ENCODE measurements at places on chromosomes 16 and 17.

- peaks cover 39% of the 10 kb centered on the region for H3K36me3 ChIP-seq
- peaks cover 36% of the 10 kb centered on the region for H3K4me1 ChIP-seq
- H3K27ac ChIP-seq = peak overlapping the region; percentile 71
- DNase-seq = no peak
Observed at GRCh38 chr16:4537376-4538343, 913 bp downstream of the CDIP1 start.

DNA sequence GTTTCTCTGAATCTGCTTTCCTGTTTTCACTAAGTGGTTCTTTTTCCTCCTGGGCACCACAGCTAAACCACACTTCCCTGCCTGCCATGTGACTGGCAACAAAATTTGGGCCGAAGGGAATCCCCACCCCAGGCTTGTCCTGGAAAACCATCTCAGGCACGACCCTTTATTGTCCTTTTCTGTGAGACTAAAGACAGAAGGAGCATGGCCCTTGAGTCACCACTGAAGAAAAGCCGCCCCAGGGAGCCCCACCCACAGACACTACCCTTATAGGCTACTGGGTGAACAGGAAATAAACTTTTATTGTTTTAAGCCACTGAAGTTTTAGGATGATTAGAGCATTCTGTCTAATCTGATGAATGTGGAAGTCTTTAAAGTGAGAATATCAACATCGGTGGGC, 88.6 kb upstream of the BRD7 start:
- H3K4me1 ChIP-seq = peaks cover 8% of the 10 kb centered on the region
- no peak overlapping the region for H3K4me3 ChIP-seq
- peaks cover 3% of the 10 kb centered on the region for H3K27me3 ChIP-seq

- H3K4me1 ChIP-seq = peaks cover 71% of the 10 kb centered on the region
- H3K4me3 ChIP-seq = peak overlapping the region; percentile 20
- no peaks in the 10 kb centered on the region for H3K27me3 ChIP-seq
- peak overlapping the region; percentile 95 for H3K27ac ChIP-seq
Observed at GRCh38 chr17:17749921-17750320, 68.7 kb downstream of the RAI1 start.

DNA sequence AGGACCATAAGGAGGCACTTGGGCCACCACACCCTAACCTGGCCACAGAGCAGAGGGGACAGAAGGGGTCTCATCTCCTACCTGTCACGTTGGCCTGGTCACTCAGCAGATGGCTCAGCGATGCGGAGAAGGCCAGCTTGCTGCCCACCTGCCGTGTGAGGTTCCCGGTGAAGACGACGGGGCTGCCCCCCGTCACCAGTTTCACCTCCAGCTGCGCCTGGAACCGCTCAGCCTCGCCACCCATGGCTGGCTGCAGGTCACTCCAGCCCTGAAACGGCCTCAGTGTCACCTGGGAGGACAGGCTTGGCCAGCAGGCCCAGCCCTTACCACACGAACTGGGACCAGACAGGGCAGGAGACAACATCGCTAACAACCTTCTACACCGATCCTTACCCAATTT, 116.8 kb downstream of the RMI2 start:
- no peak overlapping the region for H3K27ac ChIP-seq
- no peak overlapping the region for H3K4me3 ChIP-seq
- no peaks in the 10 kb centered on the region for H3K36me3 ChIP-seq
- no peaks in the 10 kb centered on the region for H3K4me1 ChIP-seq

DNA sequence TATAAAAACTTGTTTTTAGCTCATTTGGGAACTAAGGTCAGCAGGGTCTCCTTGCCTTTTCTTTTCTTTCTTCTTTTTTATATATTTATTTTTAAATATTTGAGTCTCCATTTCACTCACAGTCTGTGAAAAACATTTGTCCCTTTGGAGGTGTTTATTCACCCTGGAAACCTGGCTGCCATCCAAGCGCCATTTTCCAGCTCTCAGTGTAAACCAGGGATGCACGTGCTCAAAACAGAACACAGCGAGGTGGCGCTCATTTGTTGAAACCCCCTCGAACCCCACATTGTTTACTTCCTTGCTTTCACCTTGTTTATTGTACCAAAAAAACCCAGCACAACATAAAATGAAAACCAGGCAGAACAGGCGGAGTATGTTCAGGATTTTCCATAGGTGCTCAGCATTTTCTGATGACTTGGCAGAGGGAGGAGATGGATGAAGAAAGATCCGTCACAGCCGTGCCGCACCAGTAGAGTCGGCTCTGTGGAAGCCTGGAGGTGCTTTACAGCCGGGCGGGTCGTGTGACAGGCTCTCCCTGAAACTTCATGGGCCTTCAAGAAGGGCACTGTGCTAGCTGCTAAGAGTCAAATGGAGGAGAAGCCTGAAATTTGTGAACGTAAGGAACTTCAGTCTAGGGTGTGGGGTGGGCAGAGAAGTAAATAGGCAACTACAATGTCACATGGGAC, 284.4 kb downstream of the FOXL1 start:
- no peak overlapping the region for H3K4me3 ChIP-seq
- DNase-seq = no peak
- no peak overlapping the region for H3K27ac ChIP-seq
- no peaks in the 10 kb centered on the region for H3K4me1 ChIP-seq

DNA sequence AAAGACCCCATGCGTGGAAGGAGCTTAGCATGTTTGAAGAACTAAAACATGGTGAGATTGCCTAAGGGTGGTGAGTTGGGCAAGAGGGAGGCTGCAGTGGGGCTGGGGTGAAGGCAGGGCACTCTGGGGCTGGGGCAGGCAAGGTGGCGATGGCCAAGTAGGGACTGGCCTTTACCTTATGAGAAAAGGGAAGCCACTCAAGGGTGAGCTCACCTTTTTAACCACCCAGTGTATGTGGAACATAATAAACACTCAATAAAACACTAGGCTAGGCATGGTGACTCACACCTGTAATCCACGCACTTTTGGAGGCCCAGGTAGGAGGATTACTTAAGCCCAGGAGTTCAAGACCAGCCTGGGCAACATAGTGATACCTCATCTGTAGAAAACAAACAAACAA, 37.7 kb downstream of the LYRM9 start:
- no peak overlapping the region for H3K4me3 ChIP-seq
- peaks cover 11% of the 10 kb centered on the region for H3K4me1 ChIP-seq
- H3K36me3 ChIP-seq = no peaks in the 10 kb centered on the region
- H3K27me3 ChIP-seq = peaks cover 14% of the 10 kb centered on the region
- H3K27ac ChIP-seq = no peak overlapping the region
- no peak for DNase-seq

DNA sequence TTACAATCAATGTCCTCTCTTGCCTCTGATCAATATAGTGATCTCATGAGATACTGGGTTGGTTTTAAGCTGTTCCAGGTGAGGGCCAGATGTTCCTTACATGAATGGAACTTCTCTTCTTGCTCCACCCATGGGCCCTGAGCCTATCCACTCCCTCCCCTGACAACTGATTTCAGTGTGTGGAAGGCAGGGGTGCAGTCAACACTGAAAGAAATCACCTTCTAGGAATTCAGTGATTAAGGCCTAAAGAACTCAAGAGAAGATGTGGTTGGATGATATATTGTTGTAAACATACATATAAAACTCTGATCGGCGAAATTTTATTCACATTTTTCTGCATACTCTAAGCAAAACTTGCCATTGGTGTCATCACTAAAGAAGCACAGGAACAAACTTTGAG, 6.7 kb upstream of the GOSR2 start:
- no peak overlapping the region for H3K27ac ChIP-seq
- H3K4me1 ChIP-seq = no peaks in the 10 kb centered on the region
- H3K4me3 ChIP-seq = no peak overlapping the region
- no peaks in the 10 kb centered on the region for H3K27me3 ChIP-seq

DNA sequence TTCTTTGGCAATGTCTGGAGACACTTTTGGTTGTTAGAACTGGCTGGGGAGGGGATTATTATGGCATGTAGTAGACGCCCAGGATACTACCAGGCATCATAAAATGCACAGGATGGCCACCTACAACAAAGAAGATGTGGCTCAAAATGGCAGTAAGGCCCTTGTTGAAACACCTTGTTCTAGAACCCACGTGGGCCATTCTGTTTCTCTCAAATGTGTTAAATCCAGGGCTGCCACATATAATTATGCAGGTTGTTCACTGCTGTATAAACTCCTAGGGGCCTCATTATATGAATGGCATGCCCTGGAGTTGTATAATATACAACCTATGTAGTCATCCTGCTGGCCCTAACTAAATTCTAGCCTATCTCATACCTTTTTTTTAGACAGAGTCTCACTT, 123.5 kb upstream of the HAS3 start:
- H3K4me1 ChIP-seq = no peaks in the 10 kb centered on the region
- no peak for DNase-seq
- H3K4me3 ChIP-seq = no peak overlapping the region

DNA sequence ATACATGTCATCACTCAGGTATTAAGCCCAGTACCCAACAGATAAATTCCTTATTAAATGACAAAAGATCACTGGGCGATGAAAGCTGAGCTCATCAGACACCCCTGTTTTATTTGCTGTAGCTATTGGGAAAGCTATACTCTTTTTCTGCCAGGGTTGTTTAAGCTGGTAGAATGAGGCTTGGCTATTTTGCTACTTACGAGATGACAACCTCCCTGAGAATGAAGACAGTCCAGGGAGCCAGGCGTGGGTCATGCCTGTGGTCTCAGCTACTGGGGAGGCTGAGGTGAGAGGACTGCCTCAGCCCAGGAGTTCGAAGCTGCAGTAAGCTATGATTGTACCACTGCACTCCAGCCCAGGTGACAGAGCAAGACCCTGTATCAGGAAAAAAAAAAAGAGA, 4.3 kb upstream of the SH2B1 start:
- no peak overlapping the region for H3K4me3 ChIP-seq
- peaks cover 13% of the 10 kb centered on the region for H3K4me1 ChIP-seq
- no peak for DNase-seq
- no peaks in the 10 kb centered on the region for H3K27me3 ChIP-seq
- peaks cover 6% of the 10 kb centered on the region for H3K36me3 ChIP-seq

- H3K4me1 ChIP-seq = no peaks in the 10 kb centered on the region
- H3K27ac ChIP-seq = no peak overlapping the region
- DNase-seq = no peak
- H3K36me3 ChIP-seq = no peaks in the 10 kb centered on the region
Observed at GRCh38 chr16:65598621-65599020, 476.8 kb upstream of the CDH11 start.

DNA sequence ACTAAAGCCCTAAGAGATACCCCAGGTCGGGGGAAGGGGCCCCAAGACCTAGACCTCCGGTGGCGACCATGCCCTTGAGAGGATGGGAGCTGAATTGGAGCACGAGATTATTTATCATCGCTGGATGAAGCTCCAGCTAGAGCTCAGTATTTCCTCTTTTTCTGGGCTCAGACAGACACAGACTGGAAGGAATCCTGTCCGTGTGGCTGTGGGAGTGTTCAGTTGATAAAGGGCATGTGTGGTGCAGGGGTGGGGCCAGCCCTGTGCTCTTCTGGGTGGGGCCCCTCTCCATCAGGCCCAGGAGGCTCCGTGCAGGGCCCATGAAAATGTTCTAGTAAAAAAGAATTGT, 6.3 kb upstream of the CBX4 start:
- no peak overlapping the region for H3K27ac ChIP-seq
- H3K36me3 ChIP-seq = no peaks in the 10 kb centered on the region
- peaks cover 46% of the 10 kb centered on the region for H3K27me3 ChIP-seq

GRCh38 chr16:11079652-11080187, 135.4 kb downstream of the CLEC16A start:
- H3K36me3 ChIP-seq = peaks cover 60% of the 10 kb centered on the region
- DNase-seq = no peak
- H3K4me1 ChIP-seq = peaks cover 98% of the 10 kb centered on the region
- no peaks in the 10 kb centered on the region for H3K27me3 ChIP-seq

- no peak overlapping the region for H3K27ac ChIP-seq
- H3K4me3 ChIP-seq = no peak overlapping the region
- no peaks in the 10 kb centered on the region for H3K4me1 ChIP-seq
- H3K36me3 ChIP-seq = peaks cover 19% of the 10 kb centered on the region
- H3K27me3 ChIP-seq = no peaks in the 10 kb centered on the region
- no peak for DNase-seq
Observed at GRCh38 chr17:17134051-17134956, 71.8 kb downstream of the PLD6 start.

DNA sequence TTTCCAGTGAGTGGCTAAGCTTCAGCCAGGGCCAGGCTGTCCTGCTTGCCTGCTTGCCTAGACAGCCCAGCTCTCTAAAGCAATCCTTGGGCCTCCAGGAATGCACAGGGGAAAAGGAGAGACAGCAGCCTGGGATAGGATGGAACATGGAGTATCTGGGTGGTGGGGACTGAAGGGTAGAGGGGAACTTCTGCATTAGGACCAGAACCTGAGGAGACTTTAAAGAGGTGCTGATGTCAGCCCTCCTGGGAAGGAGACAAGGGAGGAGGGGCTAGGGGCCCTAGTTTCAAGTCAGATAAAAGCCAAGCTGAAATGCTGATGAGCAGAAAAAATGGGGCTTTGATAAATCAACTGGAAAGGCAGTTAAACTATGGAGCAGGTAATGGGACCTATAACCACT, 1.8 kb downstream of the HOXB7 start:
- no peak for DNase-seq
- peaks cover 3% of the 10 kb centered on the region for H3K36me3 ChIP-seq
- H3K27ac ChIP-seq = no peak overlapping the region
- H3K4me3 ChIP-seq = peak overlapping the region; percentile 89
- peaks cover 69% of the 10 kb centered on the region for H3K27me3 ChIP-seq
- peaks cover 37% of the 10 kb centered on the region for H3K4me1 ChIP-seq

- no peak overlapping the region for H3K27ac ChIP-seq
- no peak for DNase-seq
- no peaks in the 10 kb centered on the region for H3K36me3 ChIP-seq
- peaks cover 28% of the 10 kb centered on the region for H3K4me1 ChIP-seq
Observed at GRCh38 chr17:38677819-38678218, 3.1 kb upstream of the EPOP start.
